Stimulated activated CD4-positive, alpha-beta T cell treated with anti-CD3 and anti-CD28 coated beads, Interleukin-2, amount 100 ng/mL, for 24 hours (primary cell): ENCODE measurements at places on chromosomes 4 and X.

- no peak for DNase-seq
Measured at GRCh38 chr4:106687026-106687425, 318.4 kb upstream of the GIMD1 start.

GRCh38 chr4:70734971-70735370 lies 13.2 kb downstream of the RUFY3 start:
- no peak for DNase-seq

- DNase-seq: no peak
Measured at GRCh38 chr4:84231539-84232055, 267.5 kb downstream of the NKX6-1 start.

DNA sequence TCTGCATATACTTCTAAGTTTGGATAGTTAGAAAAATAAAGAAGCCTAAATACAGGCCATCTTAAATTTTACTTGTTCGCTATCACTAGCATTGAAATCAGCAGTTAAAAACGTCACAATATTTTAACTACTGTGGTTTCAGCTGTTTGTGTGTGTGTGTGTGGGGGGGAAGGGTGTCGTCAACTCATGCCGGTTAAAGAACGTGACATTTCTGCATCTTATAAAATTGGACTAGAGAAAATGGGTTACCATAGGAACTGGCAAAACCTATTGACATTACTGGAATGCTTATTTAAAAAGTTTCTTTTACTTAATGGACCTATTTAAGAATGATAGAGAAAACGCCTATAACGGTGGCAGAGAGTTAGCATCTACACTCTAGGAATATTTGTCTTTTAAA lies 1.2 kb upstream of the CNKSR2 start:
- DNase-seq: no peak

DNA sequence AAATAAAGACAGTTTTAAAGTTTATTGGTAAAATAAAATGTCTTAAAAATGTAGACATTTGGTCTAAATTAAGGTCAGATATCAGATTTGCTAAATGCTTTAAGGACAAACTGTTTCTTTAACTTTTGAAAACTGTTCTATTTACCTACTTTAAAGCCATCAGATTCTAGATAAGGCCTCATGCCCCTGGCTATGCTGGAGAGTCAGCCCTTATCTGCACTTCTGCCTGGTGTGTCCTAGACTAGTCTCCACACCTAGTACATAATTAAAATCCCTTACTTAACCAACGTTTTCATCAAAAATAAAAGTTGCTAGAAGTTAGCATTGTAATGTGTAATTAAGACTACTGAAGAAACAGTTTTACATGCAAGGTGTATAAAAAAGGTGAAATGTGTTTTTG lies 25.6 kb downstream of the HSD17B11 start:
- no peak for DNase-seq

DNA sequence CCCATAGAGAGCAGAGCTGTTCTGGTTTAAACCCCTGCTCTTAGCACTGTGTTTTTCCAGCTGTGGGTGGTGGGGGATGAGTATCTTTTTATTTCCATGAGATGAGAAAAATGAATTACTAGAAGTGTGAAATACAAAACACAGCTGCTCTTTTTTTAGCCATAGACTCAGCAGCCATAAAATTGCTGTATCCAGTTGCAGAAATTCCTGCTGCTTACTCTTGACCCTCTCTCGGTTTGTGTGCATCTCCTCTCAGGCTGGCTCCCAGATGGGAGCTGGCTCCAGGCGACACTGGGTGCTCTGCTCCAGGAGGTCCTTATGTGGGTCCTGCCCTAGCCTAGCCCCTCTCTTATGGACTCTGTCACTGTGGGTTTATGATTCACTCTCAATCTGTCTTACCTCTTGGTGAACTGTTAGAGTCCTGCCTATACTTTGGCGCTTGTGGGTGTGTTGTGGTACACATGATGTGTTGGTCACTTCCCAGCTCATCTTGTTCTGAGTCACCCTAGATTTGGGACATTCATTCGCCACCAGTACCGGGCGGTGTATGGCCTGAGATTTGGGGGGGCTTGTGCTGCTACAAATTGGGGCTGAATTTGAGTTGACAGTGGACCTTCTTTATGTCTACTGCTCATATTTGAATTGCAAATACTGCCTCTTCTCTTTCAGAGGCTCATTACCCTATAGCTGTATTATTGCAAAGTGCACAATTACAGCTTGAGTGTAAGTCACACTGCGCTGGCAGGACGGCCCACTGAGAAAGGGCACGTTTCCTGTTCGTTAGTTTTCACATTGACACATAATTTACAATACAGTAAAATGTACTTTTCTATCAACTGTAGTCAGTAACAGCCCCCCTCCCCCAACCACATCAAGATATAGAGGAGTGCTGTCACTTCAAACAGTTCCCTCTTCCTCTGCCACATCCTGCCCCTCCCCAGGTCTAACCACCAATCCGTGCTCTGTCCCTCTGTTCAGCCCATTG lies 46.9 kb upstream of the MSANTD1 start:
- peak; percentile 64 for DNase-seq

DNA sequence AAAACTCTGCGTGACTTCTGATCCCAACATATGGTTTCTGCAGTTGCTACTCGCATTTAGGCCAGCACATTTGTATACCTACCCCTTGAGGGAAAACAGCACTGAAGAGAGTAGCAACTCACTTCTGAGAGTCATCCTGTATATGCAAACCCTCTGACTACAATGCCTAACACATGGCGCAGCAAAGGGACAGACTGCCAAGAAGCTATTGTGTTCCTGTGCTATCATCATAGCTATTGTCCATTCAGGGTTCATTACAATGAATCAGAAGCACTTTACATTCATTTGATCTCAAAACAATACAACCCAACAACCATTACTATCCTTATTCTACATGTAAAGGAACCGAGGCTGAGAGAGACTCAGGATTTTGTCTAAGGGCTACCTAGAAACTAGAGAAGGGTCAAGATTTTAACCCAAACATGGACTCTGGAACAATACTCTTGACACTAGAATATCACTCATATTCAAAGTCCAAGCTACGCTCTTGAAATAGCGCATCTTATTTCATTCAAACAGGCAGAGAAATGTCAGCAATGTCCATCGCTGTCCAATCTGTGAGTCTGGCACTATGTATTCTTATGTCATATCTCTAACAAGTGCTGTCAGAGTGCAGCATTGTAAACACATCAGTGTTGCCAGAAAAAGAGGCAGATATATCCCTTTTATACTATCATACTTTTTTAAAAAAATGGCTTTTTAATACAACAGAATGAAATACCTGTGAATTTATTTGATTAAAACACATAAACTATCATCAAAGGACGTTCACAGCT lies 173.6 kb downstream of the CORIN start:
- no peak for DNase-seq

GRCh38 chrX:802846-803245 lies 172.3 kb downstream of the SHOX start:
- no peak for DNase-seq

DNA sequence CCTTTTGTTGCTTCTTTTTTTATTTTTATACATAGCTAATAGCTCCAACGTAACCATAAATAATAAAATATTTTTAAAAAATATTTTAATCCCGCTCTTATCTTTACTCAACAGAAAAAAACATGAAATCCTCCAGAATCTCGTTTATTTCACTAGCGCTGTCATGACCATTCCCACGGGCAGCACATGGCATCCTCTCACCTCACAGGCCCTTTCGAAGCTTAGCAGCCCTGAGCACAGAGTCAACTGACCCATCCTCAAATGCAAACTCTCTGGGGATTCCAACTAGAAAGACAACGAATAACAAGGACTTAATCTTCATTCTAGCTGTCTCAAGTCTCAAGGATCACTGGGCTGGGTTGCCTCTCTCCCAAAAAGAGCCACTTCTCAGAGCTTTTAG lies 285.9 kb upstream of the PPARGC1A start:
- no peak for DNase-seq

- no peak for DNase-seq
Measured at GRCh38 chr4:13584481-13584880, 40.2 kb upstream of the NKX3-2 start.

- no peak for DNase-seq
Measured at GRCh38 chr4:89703829-89704590, 133.0 kb downstream of the SNCA start.

DNA sequence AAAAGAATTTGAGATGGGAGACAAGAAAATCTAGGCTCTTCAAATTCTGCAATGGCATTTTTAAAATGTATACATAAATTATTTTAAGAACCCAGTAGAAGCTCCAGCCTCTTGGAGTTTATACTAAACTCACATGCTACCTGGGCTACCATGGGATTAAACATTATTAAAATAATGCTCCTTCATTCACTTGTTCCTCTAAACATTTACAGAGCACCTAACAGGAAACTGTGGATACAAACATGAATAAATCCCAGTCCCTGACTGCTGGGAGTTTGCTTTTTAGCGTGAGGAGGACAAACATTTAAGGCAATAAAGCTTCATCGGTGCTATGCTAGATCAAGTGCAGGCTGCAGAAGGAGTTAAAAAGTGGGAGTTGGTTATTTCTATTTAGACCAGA lies 5.4 kb upstream of the SPP1 start:
- DNase-seq: no peak

DNA sequence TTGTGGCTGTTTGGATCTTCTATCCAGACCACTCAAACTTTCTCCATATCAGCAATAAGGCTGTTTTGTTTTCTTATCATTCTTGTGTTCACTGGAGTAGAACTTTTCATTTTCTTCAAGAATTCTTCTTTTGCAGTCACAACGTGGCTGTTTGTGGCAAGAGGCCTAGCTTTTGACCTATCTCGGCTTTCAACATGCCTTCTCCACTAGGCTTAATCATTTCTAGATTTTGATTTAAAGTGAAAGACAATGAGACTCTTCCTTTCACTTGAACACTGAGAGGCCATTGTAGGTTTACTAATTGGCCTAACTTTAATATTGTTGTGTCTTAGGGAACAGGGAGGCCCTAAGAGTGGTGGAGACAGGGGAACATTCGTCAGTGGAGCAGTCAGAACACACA lies 19.1 kb downstream of the FGF2 start:
- no peak for DNase-seq

- no peak for DNase-seq
Measured at GRCh38 chr4:8640816-8641215, 48.3 kb downstream of the CPZ start.

DNA sequence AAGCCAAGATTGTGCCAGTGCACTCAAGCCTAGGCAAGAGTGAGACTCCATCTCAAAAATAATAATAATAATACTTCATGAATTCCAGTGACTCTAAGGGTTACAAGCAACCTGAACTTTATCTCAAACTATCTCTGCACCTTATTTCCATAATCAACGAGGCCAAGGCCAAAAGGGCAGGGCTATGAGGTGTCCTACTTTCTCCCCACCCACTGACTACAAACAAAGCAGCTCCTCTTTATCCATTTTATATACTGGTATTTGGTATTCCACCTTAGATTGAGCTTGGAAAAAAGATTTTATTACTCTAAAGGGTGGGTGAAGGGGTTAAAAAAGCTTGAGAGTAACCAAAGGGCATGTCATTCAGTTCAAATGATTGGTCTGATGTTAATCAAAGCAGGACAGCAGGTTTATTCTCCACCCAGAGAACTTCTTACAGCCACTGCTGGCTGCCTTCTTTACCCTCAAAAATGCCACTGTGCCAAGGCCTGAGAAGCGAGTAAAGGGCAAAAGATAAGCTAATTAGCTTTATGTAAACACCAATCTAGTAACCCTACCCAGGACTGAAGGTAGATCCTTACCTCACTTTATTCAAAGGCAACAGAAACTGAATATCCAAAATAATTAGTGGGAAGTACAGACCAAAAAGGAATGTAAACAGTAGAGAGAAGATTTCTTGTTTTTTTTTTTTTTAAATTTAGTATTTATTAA lies 28.2 kb downstream of the APOO start:
- no peak for DNase-seq

GRCh38 chrX:103397707-103398106 lies 21.4 kb downstream of the BEX3 start:
- DNase-seq: no peak

- no peak for DNase-seq
Measured at GRCh38 chr4:78975865-78976264, 36.6 kb upstream of the PAQR3 start.

DNA sequence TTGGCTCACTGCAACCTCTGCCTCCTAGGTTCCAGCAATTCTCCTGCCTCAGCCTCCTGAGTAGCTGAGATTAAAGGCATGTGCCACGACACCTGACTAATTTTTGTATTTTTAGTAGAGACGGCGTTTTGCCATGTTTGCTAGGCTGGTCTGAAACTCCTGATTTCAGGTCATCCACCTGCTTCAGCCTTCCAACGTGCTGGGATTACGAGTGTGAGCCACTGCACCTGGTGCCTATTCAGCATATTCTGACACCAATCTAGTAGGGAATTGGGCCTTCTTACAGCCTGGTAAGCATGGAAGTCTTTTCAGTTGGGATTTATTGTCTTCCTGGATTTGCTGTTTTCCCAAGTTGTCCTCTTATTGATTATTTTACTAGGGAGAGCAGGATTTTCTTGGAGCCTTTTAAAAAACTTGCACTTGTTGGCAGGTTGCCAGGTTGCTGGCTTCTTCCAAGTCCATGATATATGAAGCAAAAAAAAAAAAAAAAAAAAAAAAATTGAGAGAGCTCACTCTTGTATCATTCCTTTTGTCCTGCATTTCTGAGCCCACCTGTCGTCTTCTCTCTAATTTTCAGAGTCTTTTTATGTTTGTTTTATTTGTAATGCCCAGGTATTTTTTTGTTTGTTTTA lies 43.7 kb downstream of the TMPRSS11E start:
- DNase-seq: no peak

DNA sequence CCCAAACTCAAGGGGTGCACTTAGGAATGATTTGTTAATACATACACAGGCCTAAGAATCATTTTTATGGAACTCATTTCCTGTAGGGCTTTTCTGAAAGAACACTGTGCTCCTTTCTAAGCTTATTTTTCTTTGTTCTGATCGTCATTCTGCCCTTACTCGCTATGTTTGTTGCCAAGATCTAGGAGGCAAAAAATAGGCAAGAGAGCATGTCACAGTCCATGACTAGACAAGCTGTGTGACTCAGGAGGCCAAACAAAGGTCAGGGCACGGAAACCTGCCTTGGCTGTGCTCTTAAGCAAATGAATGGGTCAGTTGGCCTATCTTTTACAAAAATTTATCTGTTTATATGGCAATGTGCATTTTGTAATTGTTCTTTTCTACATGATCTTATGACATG lies 42.5 kb upstream of the C1GALT1C1 start:
- no peak for DNase-seq

DNA sequence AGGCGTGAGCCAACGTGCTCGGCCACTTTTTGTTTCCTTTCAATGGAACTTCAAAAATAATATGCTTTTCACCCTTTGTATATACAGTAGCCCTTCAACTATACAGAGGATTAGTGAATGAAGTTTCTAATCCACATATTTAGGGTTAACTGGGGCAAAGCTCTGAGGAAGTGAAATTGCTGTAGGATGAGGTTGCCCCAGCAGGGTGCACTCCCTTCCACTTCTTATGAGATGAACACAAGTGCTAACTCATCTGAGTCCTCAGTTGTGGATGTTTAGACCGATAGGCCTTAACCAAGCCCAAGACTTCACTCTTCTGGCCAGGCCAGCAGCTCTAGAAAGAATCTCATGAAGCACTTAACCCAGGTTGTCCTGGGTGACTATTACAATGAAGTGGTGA lies 29.1 kb upstream of the CT55 start:
- DNase-seq: no peak

- no peak for DNase-seq
Measured at GRCh38 chr4:105709081-105709450, 482 bp downstream of the GSTCD start.
